ENCODE measurements at places on chromosomes 5 and 9. TPM values are rescaled to one million over a fixed set of nuclear protein-coding genes. Genes with fewer than 3 reads are reported as not detected.

Gene ORM1
- not detected for total RNA-seq

Gene ZNF618
- total RNA-seq: 10.4 TPM

Gene EXOSC3
- total RNA-seq: 33.4 TPM

Gene HNRNPH1
- total RNA-seq: 686 TPM

Gene CYLC2
- not detected for total RNA-seq

Gene PPP1R2B
- 0.15 TPM for total RNA-seq

Gene GPRIN1
- 6.3 TPM for total RNA-seq

Gene SPINK6
- total RNA-seq: not detected

Gene ARL14EPL
- total RNA-seq: not detected

Gene AIF1L
- 3.1 TPM for total RNA-seq

Gene SAXO1
- 0.17 TPM for total RNA-seq

Gene ABO
- total RNA-seq: not detected

Gene ISL1
- not detected for total RNA-seq

Gene EGFLAM
- total RNA-seq: 3.0 TPM

Gene SLC6A3
- total RNA-seq: under 0.01 TPM

Gene FCN1
- total RNA-seq: not detected

Gene SPINK4
- total RNA-seq: not detected

Measured in smooth muscle cell of trachea (primary cell).